ENCODE measurements at places on chromosomes 3 and 15.

GRCh38 chr3:120338517-120338916, 10.6 kb downstream of the LRRC58 start:
- DNase-seq = no peak

DNA sequence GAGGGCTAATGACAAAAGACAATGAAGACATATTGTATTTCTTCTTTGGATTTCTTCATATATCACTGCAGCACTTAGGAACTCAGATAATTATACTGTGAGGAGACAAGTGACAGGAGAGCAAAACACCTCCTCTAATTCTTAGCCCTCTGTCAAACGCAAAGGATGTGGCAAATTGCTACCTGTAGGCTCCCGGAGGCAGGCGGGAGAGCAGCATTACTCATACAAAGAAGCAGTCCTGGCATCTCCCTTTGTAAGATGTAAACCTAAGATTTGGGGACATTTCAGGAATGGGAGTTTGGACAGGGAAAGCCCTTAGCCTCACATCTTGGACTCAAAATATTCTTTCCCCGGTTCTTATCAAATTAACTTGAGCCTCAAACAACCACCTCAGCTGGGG, 460.8 kb downstream of the SOX2 start:
- DNase-seq = no peak

- DNase-seq = peak; percentile 89
These were observed 217.8 kb downstream of the CHST2 start for GRCh38 chr3:143337387-143337786.

- no peak for DNase-seq
These were observed 1627.6 kb downstream of the SI start for GRCh38 chr3:163450698-163451097.

GRCh38 chr3:25294169-25294805, 133.8 kb upstream of the RARB start:
- DNase-seq = peak; percentile 25

GRCh38 chr3:31530960-31531335, 1.8 kb upstream of the STT3B start:
- DNase-seq = no peak

GRCh38 chr3:106088304-106088703, 219.5 kb upstream of the CBLB start:
- no peak for DNase-seq

- peak; percentile 82 for DNase-seq
These were observed at the start of gene ZNF710 for GRCh38 chr15:90001062-90001682. TSS of gene ZNF710 (plus strand) at chr15:90001324. CDS start at chr15:90067138, 65,814 bp downstream.

- no peak for DNase-seq
These were observed 106.3 kb downstream of the PROS1 start for GRCh38 chr3:93867425-93867824.

DNA sequence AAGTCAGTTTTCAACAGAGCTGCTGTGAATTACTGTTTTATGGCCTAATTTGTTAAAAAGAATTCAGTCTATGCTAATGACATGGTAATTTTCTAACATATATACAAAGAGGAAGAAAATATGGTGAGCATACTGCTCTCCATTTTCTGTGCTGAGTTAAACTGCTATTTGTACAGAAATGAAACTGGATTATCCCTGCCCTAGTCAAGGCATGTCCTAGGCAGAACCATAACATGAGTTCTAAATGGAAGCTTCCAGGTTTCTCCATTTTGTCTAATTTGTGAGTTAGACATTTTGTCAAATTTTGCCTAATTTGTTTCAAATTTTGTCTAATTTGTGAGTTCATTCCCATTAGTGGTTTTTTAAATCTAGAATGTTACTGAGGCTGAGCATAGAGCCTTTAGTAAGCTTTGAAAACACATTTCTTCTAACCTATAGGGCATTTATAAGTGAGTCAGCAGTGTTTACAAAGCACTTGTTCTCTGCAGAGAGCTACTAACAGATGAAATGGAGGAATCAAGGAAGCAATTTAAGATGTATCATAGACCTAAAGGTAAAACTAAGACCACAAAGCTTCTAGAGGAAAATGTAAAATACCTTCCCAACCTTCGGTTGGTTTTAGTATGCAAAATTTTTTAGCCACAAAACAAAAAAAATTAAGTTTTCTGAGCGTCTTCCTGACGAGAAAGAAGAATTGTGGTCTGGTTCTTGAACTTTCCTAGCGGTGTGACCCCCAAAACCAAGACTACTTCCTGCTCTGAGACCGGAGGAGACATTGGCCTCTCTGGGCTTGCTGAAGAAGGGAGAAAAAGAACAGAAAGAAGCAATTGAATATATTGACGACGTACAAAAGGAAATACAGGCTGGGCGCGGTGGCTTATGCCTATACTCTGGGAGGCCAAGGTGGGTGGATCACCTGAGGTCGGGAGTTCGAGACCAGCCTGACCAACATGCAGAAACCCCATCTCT, 9.8 kb downstream of the P2RY14 start:
- DNase-seq = no peak

- DNase-seq = peak; percentile 34
These were observed 17.7 kb downstream of the PTH1R start for GRCh38 chr3:46895204-46895660.

DNA sequence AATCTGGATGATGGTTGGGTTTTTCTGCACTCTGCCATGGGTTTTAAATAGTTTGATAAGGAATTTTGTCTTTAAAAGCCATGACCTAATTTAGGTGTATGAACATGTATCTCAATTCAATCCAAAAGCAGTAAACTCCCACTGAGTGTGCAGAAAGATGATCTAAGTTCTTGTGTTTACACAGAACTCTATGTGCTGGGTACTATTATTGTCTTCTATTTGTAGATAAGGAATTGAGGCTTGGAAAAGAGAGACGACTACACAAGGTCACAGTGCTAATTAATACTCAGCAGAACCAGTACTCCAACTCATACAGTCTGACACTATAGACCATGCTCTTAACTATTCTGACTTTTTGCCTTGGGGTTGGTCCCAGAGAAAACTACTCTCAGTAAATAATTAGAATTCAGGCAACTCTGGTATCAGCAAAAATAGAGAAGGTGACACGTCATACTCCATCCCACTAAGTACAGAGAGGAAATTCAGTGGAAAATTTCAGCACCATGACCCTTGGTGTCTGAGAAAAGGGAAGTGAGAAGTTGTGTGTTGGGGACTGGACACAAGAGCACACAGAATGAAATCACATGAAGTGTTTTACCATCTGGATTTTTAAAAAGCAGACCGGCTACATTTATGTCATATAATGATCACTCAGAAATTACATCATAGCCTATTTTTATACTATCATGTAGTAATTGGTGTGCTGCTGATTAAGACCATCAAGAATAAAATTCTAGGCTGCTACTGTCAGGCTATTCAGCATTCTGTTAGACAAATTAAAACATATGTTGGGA, 18.3 kb upstream of the MYH15 start:
- no peak for DNase-seq

DNA sequence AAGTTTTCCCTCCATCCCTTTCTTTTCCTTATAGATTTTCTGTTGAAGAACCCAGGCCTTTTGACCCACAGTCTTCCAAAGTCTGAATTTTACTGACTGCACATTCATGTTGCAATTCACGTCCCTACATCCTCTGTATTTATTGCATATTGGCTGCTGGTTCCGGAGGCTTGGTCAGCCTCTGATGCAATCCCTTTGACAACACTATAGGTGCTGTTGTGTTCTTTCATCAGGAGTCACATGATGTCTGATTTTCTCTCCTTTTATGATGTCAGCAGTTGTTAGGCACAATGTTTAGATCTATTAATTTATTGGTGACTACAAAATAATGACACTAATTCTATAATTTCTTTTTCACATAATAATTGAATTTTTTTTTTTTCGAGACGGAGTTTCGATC, 8.7 kb downstream of the CYP1A1 start:
- DNase-seq = no peak

DNA sequence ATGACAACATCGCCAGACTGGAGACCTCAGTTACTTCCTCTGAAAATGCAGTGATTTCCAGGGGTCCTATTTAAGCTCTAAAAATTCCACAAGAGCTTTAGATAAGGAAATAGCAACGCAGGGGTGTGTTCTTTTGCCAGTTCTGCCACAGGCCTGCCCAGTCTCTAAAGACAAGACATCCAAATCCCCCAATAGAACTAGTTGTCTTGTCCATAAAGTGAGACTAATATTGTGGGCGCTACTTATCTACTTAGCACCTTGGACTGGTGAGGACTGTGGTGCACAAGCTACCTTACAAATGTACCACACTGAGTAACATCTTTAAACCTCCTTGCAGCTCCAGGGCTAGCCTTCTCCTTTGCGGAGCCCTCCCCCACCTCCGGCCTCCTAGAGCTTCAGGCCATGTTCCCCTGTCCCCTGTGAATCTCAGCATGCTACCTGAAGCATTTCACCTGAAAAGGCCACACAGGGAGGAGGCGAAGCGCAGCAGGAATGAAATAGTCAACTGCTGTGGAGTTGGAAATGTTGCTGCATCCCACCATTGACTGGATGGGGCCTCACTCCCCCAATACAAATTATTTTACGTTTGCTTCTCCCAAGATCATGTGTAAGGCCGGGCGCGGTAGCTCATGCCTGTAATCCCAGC, 9.6 kb upstream of the LRRC2 start:
- no peak for DNase-seq

DNA sequence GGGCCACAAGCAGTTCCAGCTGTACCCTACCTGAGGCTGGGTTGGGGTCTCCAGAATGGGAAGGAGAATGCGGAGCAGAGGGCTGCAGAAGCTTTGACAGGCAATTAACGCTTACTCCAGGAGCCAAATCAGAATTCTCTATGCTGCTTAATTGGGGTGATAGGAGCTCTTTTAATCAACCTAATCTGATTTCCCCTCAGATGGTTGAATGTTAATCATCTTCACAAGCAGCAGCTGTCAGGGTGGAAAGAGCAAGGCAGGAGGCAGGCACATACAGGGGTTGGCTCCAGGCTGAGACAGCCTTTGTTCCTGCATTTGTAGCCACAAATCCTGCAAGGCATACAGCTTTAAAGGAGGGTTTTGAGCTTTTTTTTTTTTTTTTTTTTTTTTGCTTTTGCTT, 2.6 kb downstream of the CILP start:
- no peak for DNase-seq

DNA sequence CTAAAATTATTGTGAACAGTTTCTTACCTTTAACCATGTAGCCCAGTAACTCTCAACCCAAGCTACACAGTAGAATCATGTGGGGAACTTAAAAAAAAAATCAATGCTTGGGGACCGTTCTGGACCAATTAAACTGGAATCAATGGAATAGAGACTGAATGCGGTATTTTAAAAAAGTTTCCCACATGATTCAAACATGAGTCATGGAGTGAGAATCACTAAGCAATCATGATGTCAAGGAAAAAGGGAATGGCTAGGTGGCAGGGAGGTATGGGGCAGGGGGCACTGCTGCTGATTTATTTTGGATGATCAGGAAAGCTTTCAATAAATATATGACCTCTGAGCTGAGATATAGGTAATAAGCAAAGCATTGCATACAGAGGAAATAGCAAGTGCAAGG, 250.5 kb upstream of the RORA start:
- peak; percentile 71 for DNase-seq

- DNase-seq = no peak
These were observed 238.0 kb upstream of the LRTM1 start for GRCh38 chr3:55165704-55166405.

- DNase-seq = no peak
These were observed 99.6 kb upstream of the ETV5 start for GRCh38 chr3:186208296-186208989.

GRCh38 chr3:50442945-50443579, 60.4 kb downstream of the CACNA2D2 start:
- DNase-seq = no peak

GRCh38 chr3:106030627-106030963, 161.8 kb upstream of the CBLB start:
- DNase-seq = peak; percentile 76

- peak; percentile 85 for DNase-seq
These were observed 54.8 kb upstream of the SPESP1 start for GRCh38 chr15:68875377-68876116.

- DNase-seq = no peak
These were observed 10.7 kb downstream of the MTHFS start for GRCh38 chr15:79886124-79886523.

DNA sequence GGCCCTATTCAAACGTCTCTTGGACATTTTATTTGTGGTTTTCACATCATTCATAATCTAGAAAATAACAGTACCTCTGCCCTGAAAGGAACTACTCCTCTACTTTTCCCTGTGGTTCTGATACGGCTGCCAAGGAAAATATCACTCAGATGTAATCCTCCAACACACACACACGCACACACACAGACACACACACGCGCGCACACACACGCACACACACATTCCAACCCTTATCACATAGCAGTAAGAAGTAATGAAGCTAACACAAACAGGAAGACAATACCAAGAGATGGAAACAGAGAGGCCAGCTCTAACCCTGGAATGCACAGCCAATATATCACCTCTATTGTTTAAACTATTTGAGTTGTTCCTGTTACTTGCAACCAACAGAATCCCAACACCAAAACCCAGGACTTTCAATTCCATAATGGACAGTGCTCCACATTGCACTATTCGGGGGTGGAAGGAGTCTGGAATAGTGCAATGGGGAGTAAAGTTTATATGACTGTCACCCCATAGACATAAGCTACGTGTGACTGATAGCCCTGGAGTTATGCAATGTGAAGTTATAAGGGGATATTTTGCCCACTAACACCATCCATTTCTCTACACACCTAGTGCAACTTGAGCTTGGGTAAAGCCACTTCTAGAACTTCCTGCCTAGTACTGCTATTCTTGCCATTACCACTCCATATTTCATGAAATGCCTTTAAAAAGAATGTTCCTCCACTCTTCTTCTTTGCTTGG, 71.3 kb upstream of the FNDC3B start:
- peak; percentile 85 for DNase-seq

DNA sequence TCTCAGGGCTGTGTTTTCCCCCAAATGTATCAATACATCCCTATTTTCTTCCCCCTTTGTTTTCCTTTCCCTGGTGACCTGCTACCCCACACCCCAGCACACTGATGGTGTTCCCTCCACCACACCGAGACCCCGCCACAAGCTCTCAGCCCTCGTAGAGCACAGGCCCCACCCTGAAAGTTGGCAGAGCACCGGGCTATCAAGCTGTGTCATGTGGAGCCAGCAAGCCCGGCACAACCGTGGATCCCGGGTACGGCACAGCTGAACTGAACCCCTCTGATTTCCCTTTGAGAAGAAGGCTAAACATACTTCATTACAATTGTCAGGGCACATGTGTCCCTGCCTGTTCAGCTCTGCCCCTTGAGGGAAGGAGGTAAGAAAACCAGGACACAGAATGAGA, 69.9 kb downstream of the LRIG1 start:
- no peak for DNase-seq

GRCh38 chr3:138180375-138181029, 5.8 kb upstream of the DBR1 start:
- peak; percentile 34 for DNase-seq

DNA sequence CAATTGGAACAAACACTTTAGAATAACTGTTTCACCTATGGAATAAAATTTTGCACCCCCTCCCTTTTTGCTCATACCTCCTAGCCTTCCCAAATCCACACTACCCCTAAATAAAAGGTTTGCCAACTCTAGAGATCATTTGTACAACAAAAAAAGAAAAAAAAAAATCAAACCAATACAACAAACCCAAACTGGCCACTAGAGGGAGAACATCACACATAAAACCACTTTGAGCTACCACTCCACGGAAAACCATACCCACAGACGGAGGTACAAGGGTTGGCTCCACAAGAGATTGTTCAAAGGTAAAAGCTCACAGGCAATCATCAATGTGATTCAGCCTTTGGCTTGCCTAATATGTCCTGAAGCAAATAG, 47.6 kb downstream of the SETMAR start:
- peak; percentile 47 for DNase-seq
